ENCODE measurements at places on chromosomes 5 and 9.

DNA sequence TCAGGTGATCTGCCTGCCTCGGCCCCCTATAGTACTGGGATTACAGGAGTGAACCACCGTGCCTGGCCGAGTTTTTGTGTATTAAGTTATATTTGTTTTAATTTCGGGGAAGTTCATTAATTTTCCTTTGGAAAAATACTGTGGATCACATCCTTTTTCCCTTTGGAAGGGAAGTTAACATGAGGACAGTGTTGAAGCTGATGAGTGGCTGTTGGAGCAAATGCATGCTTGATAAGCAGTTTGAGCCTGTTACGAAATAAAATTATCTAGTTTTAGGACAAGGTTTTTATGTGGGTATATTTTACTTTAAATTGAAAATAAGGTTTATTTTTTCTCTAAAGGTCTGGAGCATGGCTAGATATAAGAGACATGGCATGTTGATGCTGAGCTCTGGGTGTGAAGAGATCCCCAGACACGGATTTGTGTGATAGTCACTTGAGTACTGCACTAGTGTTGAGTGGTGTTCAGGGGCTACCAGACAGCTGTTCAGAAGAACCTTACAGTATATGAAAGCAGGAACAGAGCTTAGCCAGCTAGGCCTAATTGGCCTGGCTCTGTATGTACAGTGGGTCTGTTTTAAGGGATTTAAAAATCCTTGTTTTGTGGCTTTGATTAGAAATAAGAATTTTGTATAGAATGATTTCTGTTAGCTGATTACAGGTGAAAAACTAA is 17.4 kb downstream of the LMNB1 start:
- no peak for DNase-seq

GRCh38 chr5:173324115-173325001 is 3.9 kb downstream of the STC2 start:
- DNase-seq: peak; percentile 81

DNA sequence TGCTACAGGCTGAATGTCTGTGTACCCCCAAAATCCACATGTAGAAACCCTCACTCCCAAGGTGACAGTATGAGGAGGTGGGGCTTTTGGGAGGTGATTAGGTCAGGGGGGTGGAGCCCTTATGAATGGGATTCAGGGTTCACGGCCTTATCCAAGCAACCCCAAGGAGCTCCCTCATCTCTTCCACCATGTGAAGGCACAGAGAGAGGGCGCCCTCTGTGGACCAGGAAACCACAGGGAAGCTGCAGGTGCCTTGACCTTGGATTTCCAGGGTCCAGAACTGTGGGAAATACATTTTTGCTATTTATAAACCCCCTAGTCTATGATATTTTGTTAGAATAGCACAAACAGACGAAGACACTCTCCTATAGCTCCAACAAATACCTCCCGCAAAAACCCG is 53.6 kb upstream of the IRX2 start:
- DNase-seq: no peak

GRCh38 chr9:84230355-84231145 is 110.0 kb downstream of the SLC28A3 start:
- DNase-seq: no peak

DNA sequence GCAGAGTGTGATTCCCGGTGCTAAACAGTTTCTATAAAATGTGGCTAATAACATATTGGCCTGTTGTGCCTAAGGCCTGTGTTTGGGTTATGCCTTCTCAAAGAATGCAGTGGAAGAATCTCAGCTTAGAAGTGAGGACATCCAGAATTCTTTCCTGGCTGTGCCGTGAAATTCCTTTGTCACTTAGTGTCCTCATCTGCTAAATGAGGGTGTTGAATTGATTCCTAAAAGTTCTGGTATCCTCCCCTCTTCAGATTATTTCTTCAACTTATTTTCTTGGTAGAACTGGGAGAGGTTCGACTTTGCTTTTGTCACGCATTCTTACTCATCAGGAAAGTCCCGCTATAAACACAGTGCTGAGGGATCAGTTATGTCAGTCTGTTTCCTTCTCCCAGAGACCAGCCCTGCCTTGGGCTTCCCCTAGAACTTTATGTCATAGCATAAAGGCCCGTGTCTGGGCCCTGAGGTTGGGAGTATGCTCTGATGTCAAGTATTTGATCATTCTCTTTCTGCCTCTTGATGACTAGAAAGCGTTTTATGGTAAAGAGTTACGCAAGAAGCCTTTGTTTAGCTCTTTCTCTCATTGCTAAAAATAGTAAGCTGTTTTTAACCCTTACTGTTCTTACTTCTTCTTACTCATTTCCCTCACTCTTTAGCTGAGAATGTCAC is 29.5 kb downstream of the MTAP start:
- no peak for DNase-seq

DNA sequence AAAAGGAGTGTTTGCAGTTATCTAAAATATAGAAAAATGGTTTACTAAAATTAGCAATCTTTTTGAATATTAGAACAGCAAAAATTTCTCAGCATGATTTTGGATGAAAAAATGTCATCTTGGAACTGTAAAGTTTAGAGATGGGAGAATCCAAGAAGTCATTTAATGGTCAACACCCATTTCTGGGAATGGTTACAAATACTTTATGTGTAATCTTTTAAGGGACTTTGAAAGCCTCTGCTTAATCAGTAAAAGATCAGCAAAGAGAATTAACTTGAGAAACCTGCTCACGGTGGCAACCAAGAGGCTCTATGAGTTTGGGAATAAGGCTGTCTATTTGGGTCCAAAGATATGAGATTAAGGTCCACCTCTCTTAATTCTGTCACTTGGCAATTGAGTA is 13.0 kb downstream of the C1QTNF3 start:
- DNase-seq: no peak

GRCh38 chr9:134344068-134344799 is 18.0 kb downstream of the RXRA start:
- no peak for DNase-seq

DNA sequence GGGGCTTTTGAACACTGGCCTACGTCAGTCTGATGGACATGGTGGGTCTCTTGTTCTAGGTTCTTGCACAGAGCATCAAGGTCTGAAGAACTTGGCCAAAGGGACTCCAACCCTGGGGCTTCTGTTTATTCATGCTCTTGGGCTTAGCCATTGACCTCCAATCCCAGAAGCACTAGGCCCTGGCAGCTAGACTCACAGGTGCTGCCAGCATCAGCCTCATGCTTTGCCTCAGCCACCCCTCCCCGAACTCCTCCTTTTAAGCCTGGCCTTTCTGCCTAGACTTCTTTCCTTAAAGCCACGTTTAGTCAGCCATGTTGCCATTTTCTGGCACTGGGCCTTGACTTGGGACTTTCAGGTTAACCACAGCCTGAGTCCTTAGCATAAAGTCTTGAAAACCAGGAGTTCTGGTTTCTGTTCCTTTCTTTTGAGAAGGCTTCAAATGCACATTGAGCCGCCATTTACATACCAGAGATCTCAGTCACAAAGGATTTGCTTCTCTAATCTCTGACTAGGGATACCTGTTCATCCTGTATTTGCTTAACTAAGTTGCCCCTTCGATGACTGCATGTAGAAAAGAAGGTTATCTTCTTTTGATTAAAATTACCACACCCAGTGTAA is 54.7 kb downstream of the ANGPTL2 start:
- DNase-seq: no peak

- no peak for DNase-seq
Observed at GRCh38 chr9:29006628-29007027, 1433.3 kb upstream of the C9orf72 start.

GRCh38 chr5:137833463-137833862 is 34.2 kb upstream of the MYOT start:
- DNase-seq: no peak

- no peak for DNase-seq
Observed at GRCh38 chr5:71932655-71933338, 174.5 kb upstream of the MAP1B start.

- no peak for DNase-seq
Observed at GRCh38 chr9:99013550-99013949, 69.8 kb downstream of the COL15A1 start.

DNA sequence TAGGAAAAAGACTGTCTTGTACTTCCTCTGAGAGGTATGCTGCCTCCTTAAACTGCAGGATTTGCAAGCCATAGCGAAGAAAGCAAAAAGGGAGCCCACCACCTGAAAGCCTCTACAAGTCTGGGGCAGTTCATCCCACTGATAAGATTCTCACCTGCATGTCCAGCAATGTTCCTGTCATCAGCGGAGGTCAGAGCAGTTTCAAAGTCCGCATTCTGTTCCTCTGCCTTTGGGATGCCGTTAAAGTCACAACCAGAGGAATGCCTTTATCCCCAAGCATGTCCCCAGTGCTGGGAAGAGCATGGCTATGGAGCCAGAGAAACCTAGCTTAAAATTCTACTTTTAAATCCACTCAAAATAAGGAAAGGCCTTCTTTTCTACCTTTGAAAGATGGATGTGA is 220.5 kb downstream of the GLIS3 start:
- DNase-seq: no peak

GRCh38 chr5:39020458-39020857 is 53.7 kb downstream of the RICTOR start:
- DNase-seq: no peak

GRCh38 chr5:102920762-102921161 is 165.7 kb downstream of the PAM start:
- no peak for DNase-seq

DNA sequence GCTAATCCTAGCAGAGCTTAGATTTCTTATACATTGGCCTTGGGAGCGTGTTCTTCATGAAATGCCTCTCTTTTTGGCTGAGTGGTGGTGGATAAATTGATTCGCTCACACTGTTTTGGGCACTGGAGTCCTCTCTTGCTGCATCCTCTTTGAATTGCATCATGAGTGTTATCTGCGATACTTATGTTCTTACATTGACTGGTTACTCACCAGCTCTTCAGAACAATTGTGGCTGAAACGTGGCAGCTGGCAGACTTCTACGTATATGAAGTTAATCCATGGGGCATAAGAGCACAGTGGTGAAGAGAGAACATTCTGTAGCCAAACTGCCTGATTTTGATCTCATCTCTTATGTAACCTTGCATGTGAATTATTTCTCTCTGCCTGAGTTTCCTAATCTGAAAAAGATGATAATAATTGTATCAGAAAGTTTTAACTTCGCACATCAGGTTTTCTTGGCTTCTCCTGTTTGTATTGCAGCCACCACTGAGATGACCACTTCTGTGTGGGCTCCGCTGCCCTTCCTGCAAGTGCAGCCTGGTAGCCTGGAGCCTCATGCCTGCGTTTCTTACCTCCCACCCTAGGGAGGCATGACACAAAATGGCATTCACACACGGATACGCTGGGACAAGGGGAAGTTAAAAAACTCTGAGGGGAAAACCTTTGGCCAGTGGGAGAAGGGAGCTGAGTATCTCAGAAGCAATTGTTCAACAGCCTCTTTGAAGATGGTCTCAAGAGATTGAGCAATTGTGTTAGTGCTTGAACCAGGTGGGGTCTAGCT is 295.2 kb downstream of the ARHGAP26 start:
- DNase-seq: no peak

DNA sequence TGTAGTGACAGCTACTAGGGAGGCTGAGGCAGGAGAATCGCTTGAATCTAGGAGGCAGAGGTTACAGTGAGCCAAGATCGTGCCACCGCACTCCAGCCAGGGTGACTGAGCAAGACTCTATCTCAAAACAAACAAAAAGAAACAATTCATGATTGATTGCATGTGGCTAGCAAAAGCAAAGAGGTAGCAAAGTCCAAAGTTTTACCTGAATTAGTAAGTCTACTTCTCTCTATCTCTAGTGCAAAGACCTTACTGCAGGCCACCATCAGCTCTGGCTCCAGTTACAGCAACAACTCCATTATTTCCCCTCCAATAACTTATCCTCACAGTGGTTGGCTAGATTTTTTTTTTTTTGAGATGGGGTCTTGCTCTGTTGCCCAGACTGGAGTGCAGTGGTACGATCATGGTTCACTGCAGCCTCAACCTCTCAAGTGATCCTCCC is 6.2 kb upstream of the SAR1B start:
- no peak for DNase-seq

GRCh38 chr5:65073250-65073661 is 304.5 kb downstream of the CWC27 start:
- no peak for DNase-seq

- DNase-seq: no peak
Observed at GRCh38 chr5:10420468-10420867, 21.2 kb upstream of the ROPN1L start.

- no peak for DNase-seq
Observed at GRCh38 chr5:132389585-132390286, 20.2 kb downstream of the SLC22A5 start.

- no peak for DNase-seq
Observed at GRCh38 chr9:137639303-137640051, 20.7 kb downstream of the EHMT1 start.

Measured in NCI-H1105 (cell line).